ENCODE measurements at places on chromosomes 11 and 22.
A peak's percentile ranks its signal among the peaks of the same experiment; 100 is the strongest.

DNA sequence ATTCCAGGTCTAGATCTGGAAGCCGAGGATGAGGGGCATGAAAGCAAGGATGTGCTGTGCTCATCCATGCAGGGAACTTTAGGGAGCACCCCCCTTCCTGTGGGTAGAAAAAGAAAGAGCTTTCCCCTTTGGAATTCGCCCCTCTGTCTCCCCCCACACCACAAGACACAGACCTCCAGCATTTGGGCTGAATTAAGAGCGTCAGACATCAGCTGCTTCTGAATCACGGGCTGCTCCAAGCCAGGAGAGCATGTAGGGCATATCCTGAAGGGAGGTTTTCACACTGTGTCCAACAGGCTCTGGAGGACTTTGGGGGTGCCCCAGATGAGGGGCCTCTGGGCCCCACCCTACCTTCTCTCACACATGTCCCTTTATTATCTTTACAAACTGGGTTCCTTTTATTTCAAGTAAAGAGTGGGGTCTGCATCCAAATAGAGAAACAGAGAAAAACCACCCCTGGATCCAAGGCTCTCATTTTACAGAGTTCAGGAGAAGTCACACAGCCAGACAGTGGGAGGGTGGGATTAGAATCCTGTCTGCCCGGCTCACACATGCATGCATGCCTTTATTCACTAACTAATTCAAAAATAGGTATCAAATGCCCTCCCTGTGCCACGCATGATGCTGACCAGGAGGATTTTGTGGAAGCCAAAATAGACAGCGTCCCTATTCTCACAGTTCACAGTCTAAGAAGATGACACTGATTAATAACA lies 52.8 kb downstream of the LRRC32 start:
- no peak for DNase-seq

DNA sequence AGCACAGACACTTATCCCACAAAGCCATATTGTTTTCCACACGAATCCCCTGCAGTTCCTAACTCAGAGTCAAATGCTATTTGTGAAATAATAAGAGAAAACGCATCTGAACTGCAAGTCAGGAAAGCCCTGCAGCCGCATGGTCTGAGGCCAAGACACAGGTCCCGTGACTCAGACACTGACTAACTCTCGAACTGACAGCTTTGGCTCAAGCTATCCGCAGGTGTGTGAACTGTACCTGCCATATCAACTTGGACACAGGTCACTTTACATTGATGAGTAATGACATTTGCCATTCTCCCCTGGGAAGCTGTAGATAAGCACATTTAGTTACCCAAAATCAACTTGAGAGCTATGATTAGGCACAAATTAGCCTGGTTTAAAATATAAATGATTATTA lies 34.9 kb upstream of the NFRKB start:
- no peak for DNase-seq

DNA sequence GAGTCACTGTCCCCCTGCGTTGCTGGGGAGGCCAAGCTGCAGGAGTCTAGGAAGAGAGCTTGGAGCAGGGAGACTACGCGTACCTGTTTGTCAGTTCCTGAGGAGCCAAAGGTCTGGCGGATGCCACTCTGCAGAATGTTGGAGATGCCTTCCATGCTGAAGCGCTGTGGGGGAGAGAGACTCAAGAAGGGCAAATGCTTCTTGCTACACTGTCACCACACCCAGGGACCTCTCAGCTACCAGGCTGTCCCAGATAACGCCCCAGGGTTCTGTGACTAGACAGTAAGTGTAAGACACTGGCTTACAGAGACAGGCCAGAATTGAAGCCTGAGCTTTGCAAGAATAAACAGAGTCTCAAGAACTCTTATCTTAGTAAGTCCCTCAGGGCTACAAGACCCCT lies 42.0 kb downstream of the FEZ1 start:
- DNase-seq = no peak

DNA sequence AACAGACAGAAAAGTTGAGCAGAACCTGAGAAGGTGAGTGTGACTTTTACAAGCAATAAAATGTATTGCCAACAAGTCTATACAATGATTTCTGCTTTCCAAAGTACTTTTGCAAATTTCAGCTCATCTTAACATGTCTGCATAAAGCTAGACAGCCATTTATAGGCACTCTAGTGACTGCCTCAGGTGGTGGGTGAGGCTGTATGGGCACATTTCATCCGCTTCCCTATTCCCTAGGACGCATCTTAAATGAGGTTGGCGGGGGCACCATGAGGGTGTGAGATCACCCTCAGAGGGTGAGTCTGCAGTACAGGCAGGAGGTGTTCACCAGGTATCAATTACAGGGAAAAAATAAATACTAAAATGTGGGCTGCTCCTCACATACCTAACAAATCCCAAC lies 110.1 kb downstream of the ETS1 start:
- peak; percentile 27 for DNase-seq

DNA sequence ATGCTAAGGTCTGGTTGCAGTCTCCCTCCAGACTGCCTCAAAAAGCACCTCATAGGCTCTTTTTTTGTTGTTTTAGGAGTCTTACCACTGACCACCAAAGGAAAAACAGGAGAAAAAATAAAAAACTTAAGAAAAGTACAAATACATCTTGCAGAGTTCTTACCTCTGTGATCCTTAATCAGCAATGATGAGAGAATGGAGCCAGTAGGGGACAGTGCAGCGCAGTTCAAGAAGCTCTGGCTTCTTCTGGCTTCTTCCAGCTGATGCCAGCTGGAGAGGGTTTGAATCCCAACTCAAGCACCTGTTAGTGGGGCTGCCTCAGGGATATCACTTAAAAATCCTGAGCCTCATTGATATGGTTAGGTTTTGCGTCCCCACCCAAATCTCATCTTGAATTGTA lies 223.3 kb upstream of the ISX start:
- no peak for DNase-seq

DNA sequence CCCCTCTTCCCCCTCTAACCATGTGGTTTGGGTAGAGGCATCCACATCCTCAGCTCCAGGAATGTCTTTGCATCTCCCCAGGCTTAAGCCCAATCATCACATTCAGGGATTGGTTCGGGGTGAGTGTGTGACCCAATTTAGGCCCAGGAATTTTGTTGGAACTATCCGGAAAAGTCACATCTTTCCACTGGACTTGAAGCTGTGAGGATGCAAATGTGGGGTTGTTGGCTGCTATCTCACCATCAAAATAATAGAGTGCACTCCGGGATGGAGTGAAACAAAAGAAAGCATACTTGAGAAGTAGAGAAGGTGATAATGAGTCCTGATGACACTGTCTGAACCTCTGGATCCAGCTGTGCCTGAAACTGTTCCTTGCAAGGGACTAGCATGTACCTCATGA lies 33.8 kb upstream of the OLFML1 start:
- no peak for DNase-seq

- peak; percentile 33 for DNase-seq
These were observed 34.6 kb downstream of the SPECC1L start for GRCh38 chr22:24305260-24305692.

DNA sequence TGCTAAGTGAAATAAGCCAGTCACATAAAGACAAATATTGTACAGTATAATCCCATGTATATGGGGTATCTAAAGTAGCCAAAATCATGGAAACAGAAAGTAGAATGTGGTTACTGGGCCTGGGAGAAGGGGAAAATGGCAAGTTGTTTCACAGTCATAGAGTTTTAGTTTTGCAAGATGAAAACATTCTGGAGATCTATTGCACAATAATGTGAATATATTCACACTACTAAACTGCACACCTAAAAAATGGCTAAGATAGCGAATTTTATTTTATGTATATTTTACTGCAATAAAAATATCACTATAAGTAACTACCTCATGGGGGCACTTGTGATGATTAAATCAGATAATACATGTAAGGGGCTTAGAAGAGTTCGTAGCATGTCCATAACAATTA lies 72.0 kb upstream of the ARHGAP32 start:
- no peak for DNase-seq

DNA sequence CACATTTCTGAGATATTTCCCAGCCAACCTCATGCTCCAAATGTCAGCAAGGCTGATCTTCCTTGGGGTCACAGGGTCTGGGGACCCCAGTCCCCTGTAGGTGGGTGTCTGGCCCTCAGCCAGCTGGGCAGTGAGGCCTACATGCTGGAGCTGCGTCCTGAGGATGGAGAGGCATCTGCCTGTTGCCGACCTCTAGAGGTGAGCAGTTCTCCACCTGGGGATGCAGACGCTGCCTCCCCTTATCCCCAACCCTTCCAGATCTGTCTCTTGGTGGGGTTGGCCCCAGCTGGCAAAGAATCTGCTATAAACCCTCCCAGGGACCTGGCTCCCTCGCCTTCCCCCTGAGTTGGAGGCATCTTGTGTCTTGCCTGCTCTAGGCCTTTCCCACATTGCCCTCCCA lies 79.6 kb downstream of the PKNOX2 start:
- DNase-seq = no peak

DNA sequence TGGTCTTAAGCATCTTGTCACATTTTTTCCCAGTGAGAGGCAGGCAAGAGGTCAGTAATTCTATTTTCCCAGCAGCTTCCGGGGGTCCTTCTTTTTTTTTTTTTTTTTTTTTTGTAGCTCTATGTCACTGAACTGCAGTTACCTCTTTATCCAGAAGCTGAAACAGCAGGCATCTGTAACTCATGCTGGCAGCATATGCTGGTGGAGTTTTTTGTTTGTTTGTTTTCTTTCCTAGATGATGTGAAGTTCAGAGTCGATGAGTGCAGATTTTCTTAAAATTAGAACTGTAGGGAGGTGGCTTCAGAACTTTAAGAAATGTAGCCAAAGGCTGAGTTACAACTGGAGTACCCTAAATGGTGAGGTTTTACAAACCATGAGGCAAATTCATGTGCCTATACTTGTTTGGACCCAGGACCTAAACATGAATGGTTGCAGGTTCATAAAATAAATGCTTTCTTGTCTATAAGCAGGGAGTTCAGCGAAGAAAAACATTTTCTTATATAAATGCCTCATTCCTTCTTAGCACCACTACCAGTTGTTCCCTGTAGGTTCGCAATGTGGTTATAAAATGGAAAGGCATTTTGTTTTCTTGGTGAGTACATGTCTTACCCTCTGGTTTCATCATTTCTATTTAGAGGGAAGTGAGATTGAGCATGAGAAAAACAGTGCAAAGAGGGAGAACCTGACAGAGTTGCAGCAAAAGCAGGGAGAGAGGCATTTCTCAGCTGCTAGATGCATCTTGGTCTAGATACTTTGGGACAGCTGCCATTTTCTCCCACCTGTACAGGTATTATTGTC lies 84.0 kb downstream of the TRIM44 start:
- no peak for DNase-seq

- no peak for DNase-seq
These were observed 364.1 kb upstream of the PITPNB start for GRCh38 chr22:28283068-28283654.

DNA sequence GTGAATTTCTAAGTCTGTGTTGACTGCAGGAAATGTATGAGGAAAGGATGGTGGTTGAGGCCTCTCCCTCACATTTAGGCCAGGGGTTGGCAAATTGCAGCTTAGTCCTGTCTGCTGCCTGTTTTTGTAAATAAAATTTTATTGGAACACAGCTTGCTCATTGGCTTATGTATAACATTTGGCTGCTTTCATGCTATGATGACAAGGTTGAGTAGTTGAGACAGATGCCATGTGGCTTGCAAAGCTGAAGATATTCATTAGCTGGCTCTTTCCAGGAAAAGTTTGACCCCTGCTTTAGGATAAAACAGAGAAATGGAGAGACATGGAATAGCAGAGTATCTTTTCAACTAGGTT lies 46.2 kb downstream of the BCR start:
- DNase-seq = no peak

GRCh38 chr11:117681438-117681837 lies 115.6 kb downstream of the DSCAML1 start:
- no peak for DNase-seq

GRCh38 chr11:86719781-86720463 lies 47.5 kb upstream of the ME3 start:
- no peak for DNase-seq

GRCh38 chr11:110096496-110096895 lies 3.3 kb downstream of the ZC3H12C start:
- DNase-seq = no peak

DNA sequence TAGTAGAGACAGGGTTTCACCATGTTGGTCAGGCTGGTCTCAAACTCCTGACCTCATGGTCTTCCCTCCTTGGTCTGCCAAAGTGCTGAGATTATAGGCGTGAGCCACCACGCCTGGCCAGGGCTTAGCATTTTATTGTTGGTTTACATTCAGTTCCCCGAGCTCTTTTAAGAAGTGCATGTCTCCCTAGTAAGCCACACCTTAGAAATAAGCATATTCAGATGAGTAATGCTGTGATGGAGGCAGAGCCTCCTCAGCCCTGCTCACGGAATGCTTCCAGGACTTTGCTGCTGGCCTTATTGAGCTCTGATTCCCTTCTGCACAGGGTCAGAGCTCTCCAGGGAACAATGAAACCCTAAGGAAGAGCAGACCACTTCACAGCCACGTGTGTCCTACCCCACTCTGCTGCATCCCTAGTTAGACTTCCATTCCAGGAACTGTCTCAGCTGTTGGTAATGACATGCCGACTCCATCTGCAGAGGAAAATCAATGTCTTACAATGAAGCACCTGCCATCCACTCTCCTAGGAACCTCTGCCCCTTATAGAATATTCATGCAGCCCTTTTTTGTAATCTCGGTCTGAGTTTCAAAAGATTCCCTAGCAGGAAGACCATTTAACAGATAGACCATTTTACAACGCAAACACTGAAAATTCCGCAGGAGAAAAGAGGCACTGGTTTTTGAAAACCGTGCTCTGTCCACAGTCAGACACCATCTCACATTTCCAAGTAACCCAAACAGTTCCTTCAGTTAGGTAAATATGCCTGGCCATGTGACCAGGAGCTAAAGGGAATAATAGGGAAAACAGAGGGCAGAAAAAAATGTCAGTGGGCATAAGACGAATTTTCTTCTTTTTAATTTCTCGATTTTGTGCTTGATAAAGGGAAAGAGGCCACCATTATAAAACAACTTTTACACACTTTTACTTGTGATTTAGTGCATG lies 1.7 kb upstream of the JAM3 start:
- no peak for DNase-seq

DNA sequence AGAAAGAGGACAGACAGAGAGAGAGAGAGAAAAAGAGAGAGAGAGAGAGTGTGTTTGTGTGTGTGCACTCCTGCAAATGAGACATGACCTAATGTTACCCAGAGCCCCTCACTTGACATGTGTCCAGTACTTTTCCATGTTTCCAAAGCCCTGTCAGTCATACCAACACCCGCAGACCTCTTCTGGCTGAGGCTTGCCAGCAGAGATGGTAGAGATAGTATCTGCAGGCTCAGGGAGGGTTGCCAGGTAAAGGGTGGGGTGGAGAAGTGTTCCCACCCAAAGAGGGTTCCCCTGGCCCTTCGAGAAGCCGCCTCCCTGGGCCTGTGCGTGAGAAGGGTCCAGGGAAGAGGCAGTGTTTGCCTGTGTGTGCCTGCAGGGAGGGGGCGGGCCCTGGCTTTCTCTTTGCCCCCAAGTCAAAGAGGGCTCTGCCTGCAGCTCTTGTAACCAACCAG lies 40.7 kb downstream of the POU2F3 start:
- no peak for DNase-seq
